ENCODE measurements at places on chromosomes 16 and 17.

- no peak overlapping the region for H3K4me3 ChIP-seq
- no peaks in the 10 kb centered on the region for H3K27me3 ChIP-seq
- peaks cover 1% of the 10 kb centered on the region for H3K4me1 ChIP-seq
Measured at GRCh38 chr16:78795433-78795832, 696.0 kb downstream of the WWOX start.

DNA sequence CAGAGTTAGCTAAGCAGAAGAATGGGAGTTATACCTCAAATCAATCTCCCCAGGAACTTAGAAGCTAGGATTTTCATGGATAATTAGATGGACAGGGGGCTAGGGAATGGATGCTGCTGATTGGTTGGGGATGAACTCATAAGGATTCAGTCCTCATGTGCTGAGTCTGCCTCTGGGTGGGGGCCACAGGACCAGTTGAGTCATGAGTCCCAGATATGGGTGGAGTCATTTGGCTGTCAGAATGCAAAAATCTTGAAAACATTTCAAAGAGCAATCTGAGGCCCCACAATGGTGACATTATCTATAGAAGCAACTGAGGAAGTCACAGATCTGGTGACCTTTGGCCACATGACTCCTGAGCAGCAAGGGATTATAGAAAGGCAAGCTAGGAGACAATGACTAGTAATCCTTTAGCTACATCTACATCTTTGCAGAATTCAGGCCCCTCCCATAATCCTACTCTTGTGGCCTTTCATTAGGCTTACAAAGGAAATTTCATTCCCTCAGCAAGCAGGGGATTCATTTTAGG, 82.6 kb upstream of the CCL2 start:
- DNase-seq = no peak
- no peaks in the 10 kb centered on the region for H3K36me3 ChIP-seq
- no peaks in the 10 kb centered on the region for H3K4me1 ChIP-seq
- no peak overlapping the region for H3K27ac ChIP-seq
- H3K27me3 ChIP-seq = no peaks in the 10 kb centered on the region
- no peak overlapping the region for H3K4me3 ChIP-seq

- H3K27ac ChIP-seq = no peak overlapping the region
- H3K4me3 ChIP-seq = no peak overlapping the region
- DNase-seq = no peak
Measured at GRCh38 chr17:60555786-60556185, 29.7 kb upstream of the APPBP2 start.

GRCh38 chr17:55317284-55317683, 52.5 kb downstream of the HLF start:
- H3K4me3 ChIP-seq = no peak overlapping the region
- H3K27ac ChIP-seq = no peak overlapping the region
- DNase-seq = no peak

DNA sequence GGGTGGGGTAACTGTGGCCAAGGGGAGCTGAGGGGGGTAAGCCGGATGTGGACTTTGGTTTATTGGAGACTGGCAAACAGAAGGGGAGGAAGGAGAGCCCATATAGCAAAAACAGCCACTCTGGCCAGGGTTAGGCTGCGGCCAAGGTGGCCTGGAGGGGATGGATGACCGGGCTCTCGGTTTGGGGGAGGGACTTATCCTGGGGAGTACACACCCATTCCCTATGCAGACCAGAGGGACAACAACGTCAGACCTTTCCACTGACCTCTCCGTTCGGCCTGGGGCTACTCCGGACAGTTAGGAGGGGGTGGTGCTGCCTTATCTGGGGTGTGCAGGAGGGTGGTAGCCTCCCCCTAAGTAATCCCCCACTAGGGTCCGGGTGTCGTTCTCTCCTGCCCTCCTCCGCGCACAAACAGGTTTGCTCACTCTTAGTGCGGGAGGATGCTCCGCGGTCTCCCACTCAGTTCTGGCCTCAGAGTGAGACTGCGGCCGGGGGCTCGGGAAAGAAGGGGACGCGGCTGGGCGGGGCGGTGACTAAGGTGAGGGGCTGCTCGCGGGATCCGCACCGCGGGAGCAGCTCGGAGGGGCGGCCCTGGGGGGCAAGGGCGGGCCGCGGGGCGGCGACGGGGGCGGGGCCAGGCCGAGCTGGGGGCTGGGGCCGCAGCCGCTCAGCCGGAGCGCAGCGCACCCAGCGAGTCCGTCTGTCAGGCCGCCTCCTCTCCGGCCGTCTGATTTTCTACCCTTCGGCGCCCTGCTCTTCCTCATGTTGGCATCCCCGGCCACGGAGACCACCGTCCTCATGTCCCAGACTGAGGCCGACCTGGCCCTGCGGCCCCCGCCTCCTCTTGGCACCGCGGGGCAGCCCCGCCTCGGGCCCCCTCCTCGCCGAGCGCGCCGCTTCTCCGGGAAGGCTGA, at the start of gene WNK4:
WNK4 (plus strand) TSS at position 675 of the 915 bp plus-strand sequence; CDS start at position 764, 89 bp downstream.
- H3K36me3 ChIP-seq = no peaks in the 10 kb centered on the region
- H3K27me3 ChIP-seq = no peaks in the 10 kb centered on the region
- peak within 1 kb of the TSS; percentile 45 for H3K27ac ChIP-seq
- H3K4me1 ChIP-seq = peaks cover 4% of the 10 kb centered on the region

DNA sequence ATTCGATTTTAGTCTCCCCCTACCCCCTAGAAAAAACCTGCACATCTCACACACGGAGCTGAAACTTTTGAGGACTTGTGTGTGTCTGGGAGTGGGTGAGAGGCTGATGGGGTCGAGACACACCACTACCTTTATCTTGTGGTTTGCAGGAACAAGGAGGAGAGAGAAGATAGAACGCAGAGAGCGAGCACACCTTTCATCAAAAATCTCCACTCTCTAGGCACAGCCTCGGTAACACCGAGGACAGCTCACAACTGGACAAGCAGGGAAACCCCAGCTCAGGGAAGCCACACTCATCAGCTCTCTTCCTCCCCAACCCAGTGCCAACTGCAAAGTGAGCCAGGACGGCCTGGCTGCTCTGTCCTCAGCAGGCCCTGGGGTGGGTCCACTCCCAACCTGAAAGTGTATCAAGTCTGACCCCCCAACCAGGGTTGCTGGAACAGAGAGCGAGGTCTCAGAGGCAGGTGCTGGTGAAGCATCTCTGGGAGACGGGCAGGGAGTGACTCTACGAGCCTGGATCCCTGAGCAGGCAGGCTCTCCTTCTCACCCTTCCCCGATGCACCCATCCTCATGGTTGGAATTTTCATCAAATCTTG, 5.2 kb upstream of the GHDC start:
- peaks cover 1% of the 10 kb centered on the region for H3K4me1 ChIP-seq
- no peaks in the 10 kb centered on the region for H3K27me3 ChIP-seq
- no peak for DNase-seq
- no peaks in the 10 kb centered on the region for H3K36me3 ChIP-seq
- H3K4me3 ChIP-seq = no peak overlapping the region
